ENCODE measurements at places on chromosomes 4 and X. TPM values are rescaled to one million over a fixed set of nuclear protein-coding genes. Genes with fewer than 3 reads are reported as not detected.

- DNase-seq: no peak
Observed at GRCh38 chrX:23616361-23616760, 50.9 kb upstream of the PRDX4 start.

DNA sequence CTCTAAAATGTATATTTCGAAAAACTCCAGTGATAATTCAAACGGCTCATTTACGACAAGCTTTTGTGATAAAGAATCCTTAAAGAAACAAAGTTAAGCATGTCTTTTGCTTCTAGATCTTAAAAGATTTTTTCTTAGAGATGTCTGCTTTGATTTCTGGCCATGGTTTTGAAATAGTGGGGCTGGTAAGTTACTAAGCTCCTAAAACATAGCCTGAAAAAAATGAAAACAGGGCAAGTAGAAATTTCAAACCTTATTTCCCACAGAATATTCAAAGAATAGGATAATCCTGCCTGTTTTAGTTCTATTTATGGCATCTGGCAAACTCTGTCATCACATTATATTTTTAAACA is 318.3 kb downstream of the ARHGAP24 start:
- no peak for DNase-seq

GRCh38 chr4:80215449-80216052 is 18.2 kb downstream of the PRDM8 start:
- no peak for DNase-seq

DNA sequence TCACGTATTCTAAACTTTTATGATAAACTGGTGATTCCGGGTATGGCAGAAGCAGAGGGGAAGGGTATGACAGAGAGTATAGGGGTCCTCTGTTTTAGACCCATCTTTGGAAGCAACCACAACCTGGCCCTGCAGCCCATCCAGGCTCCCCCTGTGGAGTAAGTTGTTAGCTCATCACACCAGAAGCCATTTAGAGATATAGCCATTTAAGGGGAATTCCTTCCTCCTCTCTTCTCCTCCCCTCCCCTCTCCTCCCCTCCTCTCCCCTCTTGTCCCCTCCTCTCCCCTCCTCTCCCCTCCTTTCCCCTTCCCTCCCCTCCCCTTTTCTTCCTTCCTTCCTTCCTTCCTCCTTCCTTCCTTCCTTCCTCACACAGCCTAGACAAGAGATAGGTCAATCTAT is 197.3 kb upstream of the LDB2 start:
- DNase-seq: no peak

DNA sequence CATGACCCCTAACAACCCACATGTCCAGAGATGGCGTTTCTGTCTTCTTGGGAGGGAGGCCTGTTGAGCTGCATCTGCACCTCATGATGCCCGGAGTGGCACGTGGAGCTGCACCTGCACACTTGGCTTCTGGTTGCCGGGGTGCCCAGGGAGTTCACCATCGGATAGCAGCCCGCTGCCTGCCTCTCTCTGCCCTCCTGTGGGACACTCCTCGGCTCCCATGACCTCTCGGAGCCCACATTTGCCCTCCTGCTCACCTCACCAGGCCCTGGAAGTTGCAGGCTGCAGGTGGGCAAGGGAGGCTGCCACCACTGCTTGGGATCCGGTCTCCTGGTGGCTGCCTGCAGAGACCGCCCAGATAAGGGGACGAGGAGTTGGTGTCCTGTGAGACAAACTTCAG is 74.1 kb downstream of the TRAPPC11 start:
- no peak for DNase-seq

- no peak for DNase-seq
Observed at GRCh38 chrX:101219116-101219863, at the start of gene DRP2. TSS of gene DRP2 (plus strand) at chrX:101219786. CDS start at chrX:101231648, 11,862 bp downstream.

GRCh38 chr4:94642561-94642866 is 115.2 kb upstream of the BMPR1B start:
- DNase-seq: no peak

- peak; percentile 39 for DNase-seq
Observed at GRCh38 chr4:7003176-7003878, 39.8 kb upstream of the TADA2B start.

- DNase-seq: no peak
Observed at GRCh38 chr4:132593717-132594400, 555.2 kb upstream of the PCDH10 start.

- DNase-seq: no peak
Observed at GRCh38 chr4:112766422-112766821, 129.5 kb downstream of the LARP7 start.

GRCh38 chr4:6027392-6027791 is 9.2 kb upstream of the C4orf50 start:
- DNase-seq: no peak

USP27X gene
- total RNA-seq: 1.9 TPM

WNK3 gene
- 1.2 TPM for total RNA-seq

SPANXA2 gene
- total RNA-seq: not detected

NOP14 gene
- total RNA-seq: 37.5 TPM

FRMPD4 gene
- total RNA-seq: not detected

PCDH18 gene
- total RNA-seq: 23.3 TPM

NDP gene
- total RNA-seq: not detected

Data from mesenteric fat pad (tissue), 1 donor.